ENCODE measurements at places on chromosomes 13 and 19. TPM values are rescaled to one million over a fixed set of nuclear protein-coding genes. Genes with fewer than 3 reads are reported as not detected.
A peak's percentile ranks its signal among the peaks of the same experiment; 100 is the strongest.

DNA sequence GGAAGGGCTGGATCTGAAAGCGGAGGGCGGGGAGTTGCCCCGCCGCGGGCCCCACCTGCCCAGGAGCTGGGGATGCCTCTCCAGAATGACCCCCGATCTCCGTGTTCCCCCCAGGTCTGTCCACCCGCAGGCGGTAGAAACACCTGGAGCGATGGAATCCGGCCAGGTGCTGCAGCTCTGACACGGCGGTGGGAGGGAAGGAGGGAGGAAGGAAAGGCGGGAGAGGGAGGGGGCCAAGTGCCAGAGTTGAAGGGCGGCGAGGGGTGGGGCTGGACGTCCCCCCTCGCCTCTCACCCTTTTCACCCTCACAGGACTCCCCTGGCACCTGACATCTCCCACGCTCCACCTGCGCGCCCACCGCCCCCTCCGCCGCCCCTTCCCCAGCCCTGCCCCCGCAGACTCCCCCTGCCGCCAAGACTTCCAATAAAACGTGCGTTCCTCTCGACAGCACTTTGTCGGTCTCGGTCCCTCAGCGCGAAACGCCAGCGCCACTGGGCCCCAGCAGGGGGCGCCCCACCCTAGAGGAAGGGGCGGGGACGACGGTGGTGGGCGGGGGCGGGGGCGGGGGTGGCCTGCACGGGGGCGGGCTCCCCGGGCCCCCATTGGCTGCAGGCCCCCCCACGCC lies 337 bp upstream of the FXYD7 start:
- peak; percentile 27 for DNase-seq

- peak; percentile 21 for DNase-seq
Observed at GRCh38 chr13:43289470-43290255, 266.3 kb downstream of the DNAJC15 start.

The SIGLEC11 gene
- not detected for total RNA-seq

- DNase-seq = no peak
Observed at GRCh38 chr13:25836574-25837336, 215.1 kb downstream of the SHISA2 start.

DNA sequence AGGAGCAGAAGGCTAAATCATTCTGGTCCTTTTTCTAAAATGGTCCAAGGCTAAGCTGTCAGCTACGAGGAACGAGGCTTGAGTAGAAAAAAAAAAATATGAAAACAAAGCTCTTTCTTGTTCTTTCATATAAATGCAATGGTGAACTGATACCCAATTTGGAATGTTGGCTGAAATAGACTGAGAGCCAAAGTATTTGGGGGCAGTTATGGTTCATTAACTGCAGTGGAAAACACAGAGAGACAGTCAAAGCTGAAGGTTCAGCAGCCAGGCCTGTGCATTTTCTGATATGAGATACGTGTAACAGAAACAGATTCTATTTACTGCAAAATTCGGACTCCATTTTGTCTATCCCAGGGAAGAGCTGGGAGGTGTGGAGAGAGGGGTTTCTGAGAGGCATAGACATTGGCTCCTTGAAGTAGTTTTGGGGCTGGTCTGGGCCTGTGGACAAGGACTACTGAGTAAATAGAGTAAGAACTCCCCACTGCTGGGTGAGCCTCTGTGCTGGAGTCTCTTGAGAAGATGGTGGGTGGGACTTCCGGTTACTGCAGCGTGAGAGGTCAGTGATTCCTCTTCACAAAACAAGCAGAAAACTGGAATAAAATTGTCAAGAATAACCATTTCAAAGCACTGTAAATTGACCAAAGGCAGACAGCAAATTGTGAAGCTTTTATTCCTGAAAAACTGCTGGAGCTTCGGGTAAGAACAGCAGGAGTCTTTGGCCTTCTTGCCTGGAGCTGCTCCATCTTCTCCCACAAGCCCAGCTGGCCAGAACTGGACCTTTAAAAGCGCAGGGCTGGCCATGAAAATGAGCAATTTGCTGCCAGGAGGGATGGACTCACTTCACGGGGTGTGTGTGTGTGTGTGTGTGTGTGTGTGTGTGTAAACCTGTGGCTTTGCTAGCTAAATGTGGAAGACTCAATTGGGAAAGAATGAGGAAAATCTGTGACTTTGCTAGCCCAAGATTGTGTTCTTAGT lies 43.1 kb upstream of the CNMD start:
- no peak for DNase-seq

- DNase-seq = no peak
Observed at GRCh38 chr19:15187026-15188007, 13.5 kb downstream of the NOTCH3 start.

DNA sequence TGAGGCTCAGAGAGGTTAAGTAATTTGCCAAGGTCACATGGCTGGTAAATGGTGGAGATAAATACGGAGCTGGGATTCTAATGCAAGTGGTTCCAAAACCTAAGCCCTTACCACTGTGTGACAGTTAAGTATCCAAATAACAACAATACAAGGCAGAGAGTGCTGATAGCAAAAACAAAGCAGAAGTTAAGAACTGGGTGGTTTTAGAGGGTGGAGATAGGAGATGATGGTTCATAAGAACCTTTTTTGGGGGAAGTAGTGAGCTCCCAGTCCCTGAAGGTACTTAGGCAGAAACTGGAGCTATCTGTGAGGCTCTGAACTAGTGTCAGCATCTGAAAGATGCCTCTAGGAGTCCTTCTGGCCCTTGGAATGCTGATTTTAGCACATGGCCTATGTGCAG lies 56.2 kb upstream of the UBE2L5 start:
- no peak for DNase-seq

DNA sequence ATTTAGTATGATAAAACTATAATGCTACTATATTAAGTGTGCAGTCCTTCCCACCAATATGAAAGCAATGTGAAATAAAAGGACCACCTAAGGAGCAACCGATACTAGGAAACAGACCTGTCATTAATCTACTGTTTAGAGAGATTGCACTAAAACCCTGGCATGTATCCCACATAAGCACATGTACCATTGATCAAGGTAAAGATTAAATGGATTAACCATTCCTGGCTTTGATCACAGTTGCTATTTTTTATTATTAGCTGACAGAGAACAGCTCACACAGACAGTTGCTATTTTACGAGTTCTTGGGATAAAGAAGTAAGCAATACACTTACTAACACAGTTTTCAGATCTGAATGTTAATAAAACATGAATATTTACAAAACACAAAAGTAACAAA lies 57.7 kb upstream of the ZDHHC20 start:
- DNase-seq = no peak

- DNase-seq = no peak
Observed at GRCh38 chr13:81551036-81551435, 1210.1 kb upstream of the SPRY2 start.

The SYNGR4 gene
- total RNA-seq = not detected

GRCh38 chr13:55219538-55219937 lies 1921.2 kb upstream of the PRR20A start:
- no peak for DNase-seq

DNA sequence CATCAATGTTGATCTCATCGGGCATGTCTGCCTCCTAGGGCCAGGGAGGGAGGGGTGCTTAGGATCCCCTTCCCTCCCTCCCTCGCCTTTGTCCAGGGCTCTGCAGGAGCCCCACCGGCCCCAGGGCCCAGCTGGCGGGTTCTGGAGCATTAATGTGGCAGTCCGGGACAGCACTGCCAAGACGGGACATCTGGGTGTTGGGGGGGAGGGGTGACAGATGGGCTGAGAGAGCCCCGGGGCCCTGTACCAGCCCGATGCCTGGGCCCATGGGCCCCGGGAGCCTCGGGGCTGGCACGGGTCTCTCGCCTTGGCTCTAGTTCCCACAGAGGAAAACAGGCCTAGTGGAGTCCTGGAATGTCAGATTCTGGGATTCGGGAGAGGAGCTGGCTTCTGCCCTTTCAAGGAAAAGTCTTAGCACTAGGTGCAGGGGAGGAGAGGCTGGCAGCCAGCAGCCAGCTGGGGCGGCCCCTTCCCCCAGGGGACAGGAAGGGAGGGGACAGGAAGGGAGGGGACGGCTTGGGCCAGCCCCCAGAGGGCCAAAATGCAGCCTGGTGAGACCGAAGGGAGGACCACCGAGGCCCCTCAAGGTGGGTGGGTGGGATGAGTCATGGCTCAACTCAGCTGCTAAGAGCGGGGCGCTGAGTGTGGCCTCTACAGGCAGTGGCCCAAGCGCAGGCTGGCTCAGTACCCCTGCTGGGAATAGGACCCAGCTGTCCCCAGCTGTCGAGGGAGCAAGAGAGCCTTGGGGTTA lies 3.1 kb downstream of the PPP1R14A start:
- no peak for DNase-seq

DNA sequence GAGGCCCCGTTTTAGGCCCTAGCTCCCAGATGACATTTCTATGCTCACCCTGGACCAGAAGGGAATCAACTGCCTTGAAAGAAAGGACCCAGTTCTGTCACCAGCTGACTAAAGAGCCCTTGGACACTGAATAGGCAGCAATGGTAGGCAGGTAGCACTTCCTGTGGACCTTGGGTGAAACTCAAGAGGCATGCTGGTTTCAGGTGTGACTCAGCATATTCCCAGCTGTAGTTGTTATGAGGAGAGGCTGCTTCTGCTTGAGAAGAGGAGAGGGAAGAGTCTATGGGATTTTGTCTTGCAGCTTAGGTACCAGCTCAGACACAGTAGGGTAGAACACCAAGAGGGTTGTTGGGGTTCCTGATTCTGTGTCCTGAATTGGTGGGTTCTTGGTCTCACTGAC lies 37.9 kb upstream of the HTR2A start:
- DNase-seq = no peak

DNA sequence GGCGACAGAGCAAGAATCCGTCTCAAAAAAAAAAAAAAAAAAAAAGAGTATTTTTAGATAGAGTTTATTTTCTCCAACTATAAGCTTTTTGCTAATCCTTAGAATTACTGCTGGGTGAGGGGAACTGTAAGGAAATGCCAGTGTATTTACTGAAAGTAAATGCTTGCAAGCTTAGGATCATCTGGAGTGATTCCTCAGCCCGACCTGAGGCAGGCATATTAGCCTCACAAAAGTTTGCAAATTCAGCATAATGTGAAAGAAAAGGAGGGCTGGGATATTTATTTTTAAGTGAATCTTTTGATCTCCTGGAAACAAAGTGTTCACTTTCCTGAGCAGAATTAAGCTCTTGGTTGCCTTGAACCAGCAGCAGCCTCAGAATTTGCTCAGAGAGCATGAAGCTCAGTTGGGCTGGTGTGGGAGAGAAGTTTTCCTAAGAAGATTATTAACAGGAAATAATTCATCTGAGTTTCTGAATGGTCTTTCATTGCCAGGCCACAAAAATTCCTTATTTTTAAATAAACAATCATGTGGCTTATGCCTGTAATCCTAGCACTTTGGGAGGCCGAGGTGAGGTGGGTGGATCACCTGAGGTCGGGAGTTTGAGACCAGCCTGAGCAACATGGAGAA lies 24.7 kb upstream of the SPATA13 start:
- DNase-seq = no peak

The GZMM gene
- 1.3 TPM for total RNA-seq

DNA sequence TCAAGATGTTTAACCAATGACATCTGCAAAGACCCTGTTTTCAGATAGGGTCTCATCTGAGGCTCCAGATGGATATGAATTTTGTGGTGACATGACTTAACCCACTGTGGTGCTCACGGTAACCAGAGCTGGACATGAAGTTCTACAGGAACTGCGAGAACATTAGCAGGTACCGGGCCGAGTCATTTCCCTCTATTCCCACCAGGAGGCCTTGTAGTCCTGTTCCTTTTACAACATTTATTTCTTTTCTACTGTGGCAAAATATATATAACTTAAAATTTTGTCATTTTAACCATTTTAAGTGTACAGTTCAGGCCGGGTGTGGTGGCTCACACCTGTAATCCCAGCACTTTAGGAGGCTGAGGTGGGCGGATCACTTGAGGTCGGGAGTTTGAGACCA lies 7.6 kb upstream of the TSPAN16 start:
- DNase-seq = no peak

- DNase-seq = no peak
Observed at GRCh38 chr19:39405958-39406655, 540 bp upstream of the ZFP36 start.

The SYNE4 gene
- not detected for total RNA-seq

GRCh38 chr13:75693227-75693626 lies 57.1 kb downstream of the LMO7 start:
- no peak for DNase-seq

The ZNF490 gene
- total RNA-seq = 4.9 TPM

DNA sequence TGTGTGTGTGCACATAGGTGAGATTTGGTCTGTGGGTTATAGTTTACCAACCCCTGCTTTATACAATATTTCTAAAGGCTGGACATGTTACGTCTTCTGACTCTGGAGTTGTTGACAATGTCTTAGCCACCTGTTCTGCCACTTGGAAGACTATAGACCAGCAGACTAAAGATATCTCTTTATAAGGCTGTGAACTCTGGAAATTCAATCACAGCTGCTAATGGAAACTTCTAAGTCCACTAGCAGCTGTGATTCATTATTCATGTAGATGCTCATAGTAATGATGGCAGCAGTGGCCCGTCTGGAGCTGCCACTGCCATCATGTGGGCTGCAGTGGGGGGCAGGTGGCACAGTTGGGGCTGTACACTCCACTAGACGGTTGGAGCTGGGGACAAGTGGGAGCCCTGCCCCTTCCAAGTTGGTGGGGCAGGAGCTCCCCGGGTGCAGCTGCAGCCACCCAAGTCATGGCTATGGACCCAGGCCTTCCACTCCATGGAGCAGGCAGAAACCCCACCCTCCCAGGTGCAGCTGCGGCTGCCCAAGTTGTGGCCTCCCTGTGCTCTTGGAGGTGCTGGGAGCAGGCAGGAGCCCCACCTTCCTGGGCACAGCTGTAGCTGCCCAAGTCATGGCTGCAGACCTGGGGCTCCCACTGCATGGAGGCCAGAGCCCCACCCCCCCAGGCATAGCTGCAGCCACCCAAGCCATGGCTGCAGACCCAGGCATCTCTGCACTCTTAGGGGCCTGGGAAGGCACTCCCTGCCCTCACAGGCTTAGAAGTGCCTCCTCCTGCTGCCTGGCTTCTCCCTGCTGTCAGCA lies 8.8 kb downstream of the IGFL4 start:
- DNase-seq = no peak

GRCh38 chr13:40102854-40103253 lies 447.4 kb downstream of the COG6 start:
- DNase-seq = peak; percentile 53

The KLK4 gene
- total RNA-seq = not detected

DNA sequence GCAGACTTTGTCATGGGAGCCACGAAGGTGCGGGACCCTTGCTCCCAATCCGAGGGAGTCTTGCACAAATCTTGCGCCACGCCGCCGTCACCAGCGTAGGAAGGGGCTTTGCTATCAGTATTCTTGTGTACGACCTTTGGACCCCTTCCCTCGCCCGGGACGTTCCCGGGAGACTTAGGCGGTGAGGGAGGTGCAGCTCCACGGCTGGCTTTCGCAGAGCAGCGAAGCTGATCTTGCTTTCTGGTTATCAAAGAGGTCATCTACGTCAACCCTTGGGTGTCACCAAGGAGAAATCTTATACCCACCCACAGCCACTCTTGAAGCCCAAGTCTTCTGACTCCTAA lies 583 bp downstream of the TECR start:
- DNase-seq = no peak

DNA sequence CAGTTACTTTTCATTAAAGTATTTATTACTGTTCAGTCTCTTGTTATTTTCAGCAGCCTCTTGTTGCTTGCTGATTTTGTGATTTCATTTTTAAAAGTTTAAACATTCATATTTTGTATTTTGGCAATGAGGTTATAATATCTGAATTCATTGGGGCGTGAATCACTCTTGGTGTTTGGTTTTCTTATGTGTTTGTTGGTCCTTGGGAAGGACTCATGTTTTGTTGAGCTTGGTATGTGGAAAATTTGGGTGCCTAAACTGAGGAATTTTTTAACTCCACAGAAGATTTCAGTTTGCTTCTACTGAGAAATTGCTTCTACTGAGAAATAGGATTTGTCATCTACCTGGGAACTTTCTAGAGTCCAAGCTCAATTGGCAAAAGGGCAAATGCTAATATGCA lies 38.2 kb downstream of the PDS5B start:
- no peak for DNase-seq

The GARIN5A gene
- total RNA-seq = 1.3 TPM

GRCh38 chr19:51695088-51695487 lies 2.0 kb downstream of the SPACA6 start:
- no peak for DNase-seq

Measured in RPMI7951 (cell line).